Activated CD4-positive, CD25-positive, alpha-beta regulatory T cell (primary cell): ENCODE measurements at places on chromosomes 5 and 9.

GRCh38 chr9:19102181-19102630 lies 498 bp downstream of the HAUS6 start:
- DNase-seq = no peak

DNA sequence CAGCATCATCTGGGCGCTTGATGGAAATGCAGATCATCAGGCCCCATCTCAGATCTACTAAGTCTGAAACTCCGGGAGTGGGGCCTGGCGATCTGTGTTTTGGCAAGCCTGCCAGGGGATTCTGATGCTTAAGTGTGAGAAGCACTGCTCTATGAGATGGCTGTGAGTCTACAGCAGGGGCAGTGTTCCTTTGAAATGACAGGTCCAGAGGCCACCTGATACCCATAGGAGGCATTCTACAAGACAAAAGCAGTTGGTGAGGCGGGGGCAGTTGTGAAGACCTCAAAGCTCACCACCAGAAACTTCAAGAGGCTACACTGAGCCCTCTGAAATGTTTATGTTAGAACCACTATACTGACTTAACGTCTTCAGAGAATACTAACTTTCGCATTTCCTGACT lies 86.9 kb upstream of the SPATA31D4 start:
- DNase-seq = no peak

- no peak for DNase-seq
Measured at GRCh38 chr5:74310386-74310785, 330.1 kb downstream of the ENC1 start.

DNA sequence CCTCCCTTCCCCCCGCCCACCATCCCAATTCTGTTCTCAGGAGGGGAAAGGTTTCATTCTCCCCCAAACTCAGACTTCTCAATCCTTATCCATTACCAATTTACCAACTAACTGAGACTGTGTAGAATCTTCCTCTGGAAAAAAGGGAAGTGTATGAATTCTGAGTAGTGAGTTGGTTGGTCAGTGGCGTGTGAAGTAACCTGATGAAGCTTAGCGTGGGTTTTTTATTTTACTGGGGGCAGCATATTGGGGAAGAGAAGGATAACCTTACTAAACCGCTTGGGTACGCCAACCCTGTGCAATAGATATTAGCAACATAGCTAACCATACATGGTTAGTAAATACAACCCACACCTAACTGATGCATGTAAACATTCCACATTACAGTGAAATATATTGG lies 1.1 kb upstream of the DNAJC21 start:
- no peak for DNase-seq

- no peak for DNase-seq
Measured at GRCh38 chr9:127219520-127219919, 45.1 kb upstream of the GARNL3 start.

DNA sequence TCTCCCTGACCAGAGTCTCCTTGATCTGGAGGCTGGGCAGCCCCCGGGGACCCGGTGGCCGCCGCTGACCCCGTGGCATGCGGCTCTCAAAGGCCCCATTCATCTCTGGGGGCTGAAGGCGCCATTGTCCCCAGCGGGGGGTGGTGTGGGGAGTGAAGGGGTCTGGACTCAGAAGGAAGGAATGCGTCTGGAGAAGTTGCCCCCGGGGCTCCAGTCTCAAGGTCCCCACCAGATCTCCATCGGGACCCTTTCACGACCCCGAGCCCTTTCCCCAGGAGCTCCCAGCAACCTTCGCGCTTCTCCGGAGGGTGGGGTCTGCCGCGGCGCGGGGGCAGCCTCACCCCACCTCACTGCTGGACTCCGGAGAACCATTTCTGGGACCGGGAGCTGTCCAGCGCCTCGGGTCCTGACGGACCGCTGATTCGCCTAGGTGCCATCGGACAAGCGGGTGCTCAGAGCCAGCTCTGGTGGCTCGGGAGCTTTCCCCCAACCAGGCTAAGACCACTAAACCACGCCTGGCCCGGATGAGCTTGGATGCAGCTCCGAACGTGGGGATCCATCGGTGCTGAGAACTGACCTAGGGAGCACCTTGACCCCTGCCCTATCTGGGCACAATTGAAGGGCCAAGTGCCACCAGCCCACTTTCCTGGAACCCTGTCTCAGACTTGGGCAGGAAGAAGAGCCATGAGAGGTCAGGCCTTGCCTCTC lies 5.1 kb upstream of the PCDH1 start:
- DNase-seq = no peak

DNA sequence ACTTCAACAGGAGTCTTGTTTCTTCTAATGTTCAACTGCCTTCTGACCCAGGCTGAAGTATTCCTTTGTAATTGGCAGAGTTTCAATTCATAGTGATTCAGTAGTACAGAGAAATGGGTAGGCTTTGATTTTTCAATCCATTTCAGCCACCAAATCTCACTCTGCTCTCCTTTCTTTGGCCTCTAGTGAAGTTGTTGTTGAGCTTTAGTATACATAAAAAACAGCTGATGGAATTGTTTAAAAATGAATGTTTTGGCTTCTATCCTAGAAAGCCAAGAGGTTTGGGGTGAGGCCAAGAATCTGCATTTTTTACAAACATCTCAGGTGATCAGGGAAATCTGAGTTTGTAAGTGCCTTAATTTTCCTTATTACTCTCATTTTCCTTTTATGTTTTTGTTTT lies 182.9 kb upstream of the MAP1B start:
- no peak for DNase-seq

DNA sequence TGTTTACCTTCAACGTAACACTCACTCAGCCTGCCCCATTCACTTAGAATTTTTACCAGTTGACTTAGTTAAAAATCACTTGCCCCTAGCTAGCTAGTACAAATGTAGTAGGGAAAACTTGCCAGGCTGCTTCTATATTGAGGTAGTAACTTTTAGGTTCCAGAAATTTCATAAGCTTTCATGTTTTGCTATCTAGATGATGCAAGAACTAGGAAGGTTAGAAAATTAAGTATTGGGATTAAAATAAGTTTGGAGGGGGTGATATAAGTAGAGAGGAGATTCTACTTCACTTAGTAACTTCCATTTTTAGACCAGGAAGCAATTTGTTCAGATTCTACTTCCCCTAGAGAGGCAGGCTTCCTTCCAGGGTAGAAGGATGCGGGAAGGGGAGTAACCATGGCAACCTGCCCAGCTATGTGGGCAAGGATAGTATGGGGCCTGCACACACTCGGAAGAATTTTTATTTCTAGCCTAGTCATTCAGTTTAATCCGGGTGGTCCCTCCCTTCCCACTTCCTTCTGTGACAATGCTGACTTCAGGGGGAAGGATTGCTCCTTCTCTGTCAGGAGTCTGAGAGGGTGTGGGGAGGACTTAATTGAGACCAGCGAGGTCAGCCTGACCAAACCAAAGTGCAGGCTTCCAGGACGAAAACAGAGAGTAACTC lies 4.2 kb downstream of the DAB2 start:
- DNase-seq = no peak

DNA sequence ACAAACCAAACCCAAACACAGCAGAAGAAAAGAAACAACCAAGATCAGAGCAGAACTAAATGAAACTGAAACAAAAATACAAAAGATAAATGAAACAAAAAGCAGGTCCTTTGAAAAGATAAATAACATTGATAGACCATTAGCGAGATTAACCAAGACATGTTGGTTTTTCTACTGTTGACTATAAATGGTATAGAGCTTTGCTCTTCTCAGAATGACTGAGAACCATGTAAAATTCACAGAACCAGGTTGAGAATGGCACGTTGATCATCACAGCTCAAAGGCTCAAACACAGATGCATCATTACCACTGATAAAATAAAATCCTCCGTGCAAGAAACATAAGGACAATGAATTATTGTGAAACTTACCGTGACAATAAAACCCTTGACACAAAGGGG lies 105.2 kb downstream of the MARCHF11 start:
- DNase-seq = no peak

DNA sequence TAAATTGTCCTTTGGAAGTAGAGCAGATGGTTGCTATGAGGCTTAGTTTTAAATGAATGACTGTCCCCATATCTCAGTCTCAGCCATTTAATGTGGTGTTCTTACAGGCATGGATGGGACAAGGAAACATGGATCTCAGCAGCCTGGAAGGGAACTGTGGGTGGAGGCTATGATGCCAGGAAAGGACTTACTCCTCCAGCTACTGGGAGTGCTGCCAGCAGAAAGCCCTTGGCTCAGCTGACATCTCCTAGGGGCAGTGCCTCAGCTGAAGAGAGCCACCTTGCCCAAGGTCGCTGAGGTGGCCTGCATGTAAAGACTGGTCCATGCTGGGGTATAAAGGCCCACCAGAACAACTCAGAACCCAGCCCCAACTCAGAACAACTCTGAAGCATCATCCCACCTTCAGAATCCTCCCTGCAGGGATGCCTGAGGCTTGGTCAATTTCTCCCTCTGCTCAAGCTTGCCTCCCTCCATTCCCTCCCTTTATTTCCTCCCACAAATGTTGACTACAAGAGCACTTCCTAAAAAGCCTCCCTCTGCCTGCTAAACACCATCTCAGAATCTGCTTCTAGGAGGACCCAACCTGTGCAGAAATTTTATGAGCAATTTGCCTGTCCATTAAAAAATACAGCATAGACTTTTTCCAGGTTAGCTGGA lies 1.8 kb upstream of the PDE8B start:
- no peak for DNase-seq

DNA sequence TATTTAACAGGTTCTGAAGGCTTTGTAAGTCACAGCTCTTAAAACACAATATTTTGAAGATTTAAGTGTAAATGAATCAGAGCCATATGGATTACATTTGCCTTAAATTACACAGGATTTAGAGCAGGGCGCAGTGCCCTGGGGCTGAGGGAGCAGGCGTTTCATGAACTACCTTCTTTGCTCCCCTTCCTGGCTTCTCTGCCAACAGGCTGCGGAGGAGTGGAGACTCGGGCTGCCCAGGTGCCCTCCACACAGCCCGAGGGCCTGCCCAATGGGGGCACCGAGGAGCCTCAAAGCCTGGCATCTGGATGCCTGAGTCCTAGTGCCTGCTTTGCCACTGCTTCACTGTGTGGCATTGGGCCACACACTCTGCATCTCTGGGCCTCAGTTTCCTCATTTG lies 90.6 kb upstream of the HAND1 start:
- no peak for DNase-seq
